Body of pancreas (tissue), 4 donors: ENCODE measurements at places on chromosomes 11 and 22. TPM values are rescaled to one million over a fixed set of nuclear protein-coding genes. Genes with fewer than 3 reads are reported as not detected.
A peak's percentile ranks its signal among the peaks of the same experiment; 100 is the strongest.

- H3K4me1 ChIP-seq = peaks cover 17% of the 10 kb centered on the region
- H3K27ac ChIP-seq = no peak overlapping the region
- no peak for DNase-seq
- no peak overlapping the region for H3K4me3 ChIP-seq
These were observed 14.9 kb downstream of the P2RX3 start for GRCh38 chr11:57353036-57353435.

- H3K27ac ChIP-seq = no peak overlapping the region
- no peak for DNase-seq
- H3K4me1 ChIP-seq = peaks cover 10% of the 10 kb centered on the region
- H3K4me3 ChIP-seq = no peak overlapping the region
- H3K27me3 ChIP-seq = no peaks in the 10 kb centered on the region
These were observed 85.3 kb upstream of the MYO18B start for GRCh38 chr22:25656724-25657123.

DNA sequence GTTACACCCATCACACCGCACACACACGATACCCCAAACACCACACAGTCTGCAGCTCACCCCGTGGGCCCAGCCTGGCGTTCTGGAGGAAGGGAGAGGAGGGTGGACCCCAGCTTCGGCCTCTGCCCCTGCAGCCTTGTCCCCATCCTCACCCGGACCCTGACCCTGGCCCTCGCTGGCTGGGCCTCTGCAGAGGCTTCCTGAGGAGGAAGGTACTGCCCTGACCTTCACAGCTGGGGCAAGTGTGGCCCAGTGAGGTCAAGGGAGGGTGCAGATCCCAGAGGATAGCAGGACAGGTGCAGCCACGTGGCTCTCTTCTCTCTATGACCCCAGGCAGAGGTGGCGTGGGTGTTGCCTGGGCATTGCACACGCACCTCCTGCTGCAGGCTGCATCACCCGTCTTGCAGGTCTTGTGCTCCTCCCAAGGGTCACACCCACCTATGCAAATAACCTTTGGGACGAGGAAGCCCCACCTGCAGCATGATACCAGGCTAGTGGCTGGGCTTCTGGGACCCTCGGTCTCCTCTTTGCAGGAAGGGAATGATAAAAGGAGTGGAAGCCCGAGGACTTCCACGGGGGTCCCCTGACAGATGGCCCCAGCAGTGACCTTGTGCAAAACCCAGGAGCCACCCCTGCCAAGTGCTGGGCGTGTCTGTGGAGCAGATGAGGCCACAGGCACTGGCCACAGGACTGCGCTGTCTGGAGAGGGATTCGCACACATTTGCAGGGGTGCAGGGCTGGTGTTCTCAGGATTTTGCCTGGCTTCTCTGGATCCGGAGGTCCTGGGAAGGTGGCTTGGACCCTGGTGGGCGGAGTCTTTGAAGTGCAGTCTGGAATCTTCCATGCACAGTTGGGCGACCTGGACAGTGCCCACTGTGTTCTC is 1241.5 kb downstream of the BRD1 start:
- DNase-seq = no peak
- H3K4me3 ChIP-seq = no peak overlapping the region
- no peaks in the 10 kb centered on the region for H3K27me3 ChIP-seq
- no peaks in the 10 kb centered on the region for H3K4me1 ChIP-seq
- no peak overlapping the region for H3K27ac ChIP-seq
- no peaks in the 10 kb centered on the region for H3K36me3 ChIP-seq

- no peak for DNase-seq
- no peaks in the 10 kb centered on the region for H3K27me3 ChIP-seq
- H3K4me3 ChIP-seq = no peak overlapping the region
- no peaks in the 10 kb centered on the region for H3K36me3 ChIP-seq
- H3K27ac ChIP-seq = no peak overlapping the region
These were observed 3.0 kb downstream of the CASTOR1 start for GRCh38 chr22:30286331-30286730.

DNA sequence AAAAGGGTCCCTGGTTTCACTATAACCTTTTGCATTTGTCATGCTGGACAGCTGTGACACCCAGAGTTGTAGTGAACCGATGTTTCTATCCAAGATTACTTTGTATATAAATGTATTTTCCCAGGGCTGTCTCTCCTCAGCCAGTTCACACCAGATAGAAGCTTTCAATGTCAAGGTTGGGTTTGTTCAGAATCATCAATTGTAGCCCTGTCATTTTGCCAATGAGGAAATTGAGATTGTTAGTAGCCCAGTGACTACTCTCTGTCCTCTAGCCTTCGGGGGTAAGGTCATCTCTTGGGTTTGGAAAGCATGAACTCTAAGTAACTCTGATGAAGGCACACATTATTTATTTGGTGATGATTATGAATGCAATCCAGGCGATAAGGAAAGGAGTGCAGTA is 165.6 kb downstream of the DBX1 start:
- H3K36me3 ChIP-seq = no peaks in the 10 kb centered on the region
- no peak overlapping the region for H3K4me3 ChIP-seq
- H3K4me1 ChIP-seq = peaks cover 9% of the 10 kb centered on the region
- DNase-seq = no peak
- peak overlapping the region; percentile 28 for H3K27ac ChIP-seq
- no peaks in the 10 kb centered on the region for H3K27me3 ChIP-seq

DNA sequence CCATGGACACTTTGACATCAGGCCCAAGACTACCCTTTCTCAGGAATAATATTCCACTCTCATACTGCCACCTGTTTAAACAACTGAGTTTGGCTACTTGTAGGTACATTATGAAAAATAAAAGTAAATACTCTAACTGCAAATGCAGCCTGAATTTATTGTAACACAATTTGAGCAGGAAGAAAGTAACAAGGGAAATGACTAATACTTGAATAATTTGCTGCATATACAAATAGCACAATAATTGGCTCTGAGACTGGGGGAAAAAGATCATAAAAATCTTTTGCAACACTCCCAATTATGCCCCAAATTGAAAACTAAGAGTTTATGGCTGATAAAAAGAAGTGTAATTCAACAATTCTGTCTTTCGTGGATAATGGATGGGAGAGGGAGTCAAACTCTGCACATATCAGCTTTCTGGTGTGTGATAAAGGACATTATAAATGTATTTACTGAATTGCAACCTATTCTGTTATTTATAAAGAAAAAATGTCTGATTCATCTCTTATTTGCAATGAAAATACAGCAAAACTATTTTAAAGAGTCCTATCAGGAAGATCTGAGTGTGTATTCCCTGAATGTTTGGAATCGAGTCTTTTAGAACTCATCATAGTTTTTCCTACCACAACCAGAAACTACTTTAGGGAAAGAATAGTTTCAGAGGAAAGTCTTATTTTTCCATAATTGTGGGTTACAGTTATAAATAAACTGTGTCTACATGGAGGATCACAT is 359.0 kb downstream of the JRKL start:
- H3K36me3 ChIP-seq = no peaks in the 10 kb centered on the region
- no peak overlapping the region for H3K27ac ChIP-seq
- H3K4me3 ChIP-seq = no peak overlapping the region
- DNase-seq = no peak

DNA sequence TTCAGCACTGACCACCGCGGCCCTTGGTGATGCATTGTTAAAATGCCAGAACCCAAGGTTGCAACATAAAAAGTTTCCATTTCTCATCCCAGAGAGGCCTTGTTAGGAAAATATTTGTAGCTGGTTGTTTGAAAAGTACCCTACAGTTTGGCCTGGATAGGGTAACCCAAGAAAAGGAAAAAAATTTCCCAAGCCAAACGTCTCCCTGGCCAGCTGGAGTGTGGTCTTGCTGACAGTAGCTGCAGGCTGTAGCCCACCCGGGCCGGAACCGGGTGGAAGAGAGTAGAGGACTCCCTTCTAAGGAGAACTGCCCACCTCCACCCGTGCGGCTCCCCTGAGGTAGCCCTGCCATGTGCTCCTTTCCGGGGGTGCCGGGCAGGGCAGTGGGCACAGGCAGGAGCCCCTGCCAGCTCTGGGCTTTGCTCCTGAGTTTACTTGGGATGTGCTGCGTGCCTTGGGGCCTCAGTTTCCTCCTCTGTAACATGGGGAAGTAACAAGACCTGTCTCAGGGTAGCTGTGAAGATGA is 38.5 kb downstream of the IGHMBP2 start:
- peaks cover 6% of the 10 kb centered on the region for H3K4me1 ChIP-seq
- H3K27ac ChIP-seq = no peak overlapping the region
- peaks cover 3% of the 10 kb centered on the region for H3K36me3 ChIP-seq
- H3K4me3 ChIP-seq = no peak overlapping the region
- H3K27me3 ChIP-seq = no peaks in the 10 kb centered on the region

GRCh38 chr11:67248653-67249052 is 17.6 kb upstream of the GRK2 start:
- peaks cover 59% of the 10 kb centered on the region for H3K36me3 ChIP-seq
- H3K27me3 ChIP-seq = no peaks in the 10 kb centered on the region
- H3K4me3 ChIP-seq = no peak overlapping the region

- H3K27ac ChIP-seq = no peak overlapping the region
- DNase-seq = no peak
- peaks cover 14% of the 10 kb centered on the region for H3K4me1 ChIP-seq
- no peaks in the 10 kb centered on the region for H3K27me3 ChIP-seq
- no peaks in the 10 kb centered on the region for H3K36me3 ChIP-seq
These were observed 6.9 kb downstream of the C22orf39 start for GRCh38 chr22:19440411-19441195.

Gene LRRN4CL
- 4.6 TPM for total RNA-seq

DNA sequence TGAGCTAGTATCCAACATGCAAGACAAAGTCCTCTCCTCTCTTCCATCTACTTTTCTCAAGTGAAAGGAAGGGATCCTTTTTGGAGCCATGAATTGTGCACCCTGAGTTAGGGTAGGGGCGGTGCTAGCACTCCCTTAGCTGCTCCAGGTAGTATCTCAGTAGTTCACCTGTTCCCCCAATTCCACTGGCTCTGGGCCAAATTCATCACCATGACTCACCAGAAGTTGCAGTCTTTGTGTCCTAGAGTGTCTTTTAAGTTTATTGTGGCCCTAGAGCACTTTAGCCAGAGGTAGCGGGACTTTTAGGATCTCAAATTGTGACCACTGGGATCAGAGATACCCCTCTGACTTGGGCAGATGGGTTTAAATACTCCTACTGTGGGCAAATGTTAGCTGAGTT is 398.6 kb upstream of the ANO5 start:
- H3K4me1 ChIP-seq = no peaks in the 10 kb centered on the region
- H3K4me3 ChIP-seq = no peak overlapping the region
- H3K27me3 ChIP-seq = no peaks in the 10 kb centered on the region

Gene TRIM29
- total RNA-seq = 6.3 TPM

Gene SCGB1C1
- not detected for total RNA-seq

Gene SLC35F2
- total RNA-seq = 8.6 TPM
